ENCODE measurements at places on chromosomes 12 and 14.

- peak; percentile 16 for DNase-seq
Observed at GRCh38 chr12:116236148-116236731, 41.3 kb downstream of the MED13L start.

DNA sequence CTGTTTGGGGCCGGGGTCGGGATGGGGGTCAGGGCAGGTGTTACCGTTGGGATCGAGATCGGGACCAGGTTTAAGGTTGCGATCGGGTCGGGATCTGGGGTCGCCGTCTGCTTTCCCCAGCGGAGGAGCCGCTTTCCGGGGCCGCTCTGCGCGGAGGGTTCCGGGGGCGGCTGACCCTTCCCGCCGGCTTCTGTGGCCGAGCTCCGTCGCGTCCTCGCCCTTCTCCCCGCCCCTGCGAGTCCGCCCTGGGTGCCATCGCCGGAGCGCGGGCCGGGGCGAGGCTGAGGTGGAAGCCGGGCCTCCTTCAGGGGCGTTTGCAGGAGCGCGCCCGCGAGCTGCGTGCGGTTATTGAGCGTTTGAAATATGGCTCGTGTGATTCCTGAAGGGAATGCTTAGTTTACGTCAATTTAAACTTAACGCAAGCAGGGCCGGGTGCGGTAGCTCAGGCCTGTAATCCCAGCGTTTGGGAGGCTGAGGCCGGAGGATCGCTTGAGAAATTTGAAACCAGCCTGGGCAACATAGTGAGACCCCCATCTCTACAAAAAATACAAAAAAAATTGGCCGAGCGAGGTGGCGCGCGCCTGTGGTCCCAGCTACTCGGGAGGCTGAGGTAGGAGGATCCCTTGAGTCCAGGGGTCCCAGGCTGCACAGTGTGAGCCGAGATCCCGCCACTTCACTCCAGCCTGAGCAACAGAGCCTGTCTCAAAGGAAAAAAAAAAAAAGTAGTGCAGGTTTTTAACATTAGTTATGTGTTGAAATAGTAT is 620 bp downstream of the PGAM5 start:
- no peak for DNase-seq

- DNase-seq, result no peak
Observed at GRCh38 chr12:118063576-118064391, 2.8 kb upstream of the WSB2 start.

- DNase-seq, result no peak
Observed at GRCh38 chr12:113359939-113360748, 1.8 kb downstream of the PLBD2 start.

DNA sequence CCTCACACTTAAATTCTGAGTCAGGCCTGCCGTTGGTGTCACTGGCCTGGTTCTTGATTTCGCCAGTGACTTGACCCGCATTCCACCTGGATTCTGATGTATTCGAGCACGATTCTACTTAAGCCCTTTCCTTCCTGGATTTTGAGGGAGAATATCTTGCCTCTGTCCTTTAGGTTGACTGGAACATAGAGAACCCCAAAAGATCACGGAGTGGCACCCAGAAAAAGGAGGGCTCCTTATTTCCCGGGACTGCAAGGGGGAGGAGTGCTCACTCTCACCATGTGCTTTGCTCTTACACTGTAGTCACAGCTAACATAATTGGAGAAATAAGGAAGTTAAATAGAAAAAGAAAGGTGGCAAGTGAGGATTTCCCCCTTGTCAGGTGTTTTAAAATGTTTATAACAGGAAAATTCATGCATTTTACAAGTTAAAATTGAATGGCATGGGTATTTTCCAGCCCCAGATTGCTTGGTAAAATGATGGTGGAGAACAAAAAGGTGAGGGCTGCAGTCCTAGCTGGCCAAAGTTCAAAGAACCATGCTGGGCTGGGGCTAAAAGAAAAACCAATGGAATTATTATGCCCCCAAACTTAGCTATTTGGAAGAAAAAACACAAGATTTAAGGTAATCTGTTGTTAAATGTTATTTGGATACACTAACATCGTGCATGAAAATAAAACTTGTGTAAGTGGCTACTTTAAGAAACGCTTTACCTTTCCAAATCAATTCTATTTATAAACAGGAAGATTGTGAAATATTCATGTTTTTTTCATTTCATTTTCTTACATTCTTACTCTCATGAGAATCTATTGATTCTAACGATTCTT is 8.9 kb downstream of the FOXA1 start:
- no peak for DNase-seq

GRCh38 chr12:79360286-79360685 is 330.5 kb downstream of the PAWR start:
- DNase-seq, result no peak

- no peak for DNase-seq
Observed at GRCh38 chr14:45284802-45285201, 31.8 kb upstream of the MIS18BP1 start.

- DNase-seq, result no peak
Observed at GRCh38 chr12:52531566-52532300, 11.5 kb upstream of the KRT5 start.

GRCh38 chr12:79993106-79993862 is 58.4 kb upstream of the PPP1R12A start:
- DNase-seq, result no peak

GRCh38 chr12:1091350-1091749 is 100.3 kb downstream of the ERC1 start:
- DNase-seq, result no peak

- no peak for DNase-seq
Observed at GRCh38 chr14:21543521-21543960, 17.4 kb upstream of the SALL2 start.

- peak; percentile 57 for DNase-seq
Observed at GRCh38 chr14:91350813-91351511, 66.7 kb downstream of the CCDC88C start.

DNA sequence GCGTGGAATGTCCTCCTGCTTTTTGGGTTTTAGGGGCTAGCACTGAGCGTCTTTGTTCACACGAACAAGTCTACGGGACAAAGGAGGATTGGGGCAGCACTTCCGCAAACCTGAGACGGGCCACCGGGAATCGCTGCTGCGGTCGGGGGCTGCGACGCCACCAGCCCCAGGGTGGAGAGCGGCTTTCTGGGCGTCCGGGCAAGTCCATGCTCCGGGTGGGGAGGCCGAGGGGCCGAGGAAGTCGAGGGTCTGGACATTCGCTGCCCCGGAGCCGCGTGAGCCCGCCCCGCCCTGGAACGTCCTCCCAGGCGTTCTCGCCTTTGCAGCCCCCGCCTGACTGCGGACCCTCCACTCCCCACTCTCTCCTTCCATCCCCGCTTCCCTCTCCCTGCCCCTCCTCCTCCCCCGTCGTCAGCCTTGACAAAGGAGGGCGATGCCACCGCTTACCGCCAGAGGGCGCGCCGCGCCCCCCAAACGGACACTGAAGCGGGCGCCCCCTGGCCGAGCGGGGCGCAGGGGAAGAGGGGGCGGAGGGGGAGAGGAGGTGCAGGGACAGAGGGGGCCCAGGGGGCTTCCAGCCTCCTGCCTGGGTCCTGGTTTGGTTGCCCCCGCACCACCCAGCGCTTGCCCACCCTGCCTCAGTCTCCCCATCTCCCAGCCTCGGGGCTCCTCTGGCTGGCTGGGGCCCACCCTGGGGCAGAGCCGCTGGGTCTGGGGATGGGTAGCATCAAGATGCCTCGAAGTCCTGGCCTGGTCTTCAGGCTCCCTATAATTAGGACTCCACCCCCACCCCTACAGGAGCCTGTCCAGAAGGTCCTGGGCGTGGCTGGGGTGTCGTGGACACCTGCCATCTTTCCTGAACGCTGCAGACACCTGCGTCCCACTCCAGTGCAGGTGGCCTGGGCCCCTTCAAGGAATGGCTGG is 39.1 kb upstream of the INF2 start:
- DNase-seq, result no peak

GRCh38 chr14:90088176-90088575 is 26.4 kb downstream of the KCNK13 start:
- no peak for DNase-seq

DNA sequence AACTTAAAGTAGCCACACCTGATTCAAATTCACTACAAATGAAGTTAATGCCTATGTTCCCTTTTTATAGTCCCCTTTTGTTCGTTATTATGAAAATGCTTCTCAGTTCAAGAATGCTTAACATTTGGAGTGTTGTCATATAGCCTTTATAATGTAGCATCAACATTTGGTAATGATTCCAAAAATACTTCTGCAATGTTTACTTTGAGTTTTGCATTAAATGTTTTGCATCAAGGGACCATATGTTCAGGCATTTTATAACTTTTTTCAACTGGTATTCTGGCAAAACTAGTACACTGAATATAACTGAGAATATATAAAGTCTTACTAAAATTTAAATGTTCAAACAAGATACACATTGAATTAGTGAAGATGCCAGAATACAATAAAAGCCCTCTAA is 209.6 kb upstream of the SLC16A7 start:
- no peak for DNase-seq

DNA sequence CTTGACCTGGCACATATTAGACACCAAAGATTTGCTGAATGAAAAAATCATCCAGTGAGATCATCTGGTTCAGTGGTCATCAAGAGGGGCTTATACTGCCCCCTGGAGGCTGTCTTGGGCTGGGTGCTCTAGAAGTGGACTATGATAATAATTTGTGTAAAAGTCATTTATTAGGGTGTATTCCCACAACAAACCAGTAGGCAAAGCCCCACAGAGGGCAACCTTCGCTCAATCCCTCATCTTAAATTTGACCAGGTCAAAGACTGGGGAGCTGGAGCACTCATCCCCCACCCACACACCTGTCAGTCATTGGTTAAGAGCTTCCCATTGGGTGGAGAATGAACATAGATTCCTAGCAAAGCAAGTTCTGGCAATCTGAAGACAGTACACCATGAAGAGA is 20.0 kb upstream of the FICD start:
- DNase-seq, result no peak

DNA sequence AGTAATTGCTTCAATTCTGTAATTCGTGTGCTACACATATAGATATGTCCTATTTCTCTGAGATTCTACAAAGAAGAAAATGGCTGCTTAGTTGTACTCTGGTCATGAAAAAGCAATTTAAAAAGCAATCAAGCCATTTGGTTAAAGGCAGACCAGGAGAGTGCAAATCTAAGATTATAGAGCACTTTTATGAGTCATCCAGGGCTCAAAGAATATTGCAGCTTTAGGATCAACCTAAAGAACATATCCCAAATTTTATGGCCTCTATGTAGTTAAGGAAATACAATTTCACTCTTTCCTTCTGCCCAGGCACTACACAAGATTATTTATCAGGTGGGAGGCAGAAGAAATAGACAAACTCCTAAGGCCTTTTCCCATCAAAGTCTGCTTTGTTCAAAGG is 332.8 kb downstream of the SEC23A start:
- no peak for DNase-seq

DNA sequence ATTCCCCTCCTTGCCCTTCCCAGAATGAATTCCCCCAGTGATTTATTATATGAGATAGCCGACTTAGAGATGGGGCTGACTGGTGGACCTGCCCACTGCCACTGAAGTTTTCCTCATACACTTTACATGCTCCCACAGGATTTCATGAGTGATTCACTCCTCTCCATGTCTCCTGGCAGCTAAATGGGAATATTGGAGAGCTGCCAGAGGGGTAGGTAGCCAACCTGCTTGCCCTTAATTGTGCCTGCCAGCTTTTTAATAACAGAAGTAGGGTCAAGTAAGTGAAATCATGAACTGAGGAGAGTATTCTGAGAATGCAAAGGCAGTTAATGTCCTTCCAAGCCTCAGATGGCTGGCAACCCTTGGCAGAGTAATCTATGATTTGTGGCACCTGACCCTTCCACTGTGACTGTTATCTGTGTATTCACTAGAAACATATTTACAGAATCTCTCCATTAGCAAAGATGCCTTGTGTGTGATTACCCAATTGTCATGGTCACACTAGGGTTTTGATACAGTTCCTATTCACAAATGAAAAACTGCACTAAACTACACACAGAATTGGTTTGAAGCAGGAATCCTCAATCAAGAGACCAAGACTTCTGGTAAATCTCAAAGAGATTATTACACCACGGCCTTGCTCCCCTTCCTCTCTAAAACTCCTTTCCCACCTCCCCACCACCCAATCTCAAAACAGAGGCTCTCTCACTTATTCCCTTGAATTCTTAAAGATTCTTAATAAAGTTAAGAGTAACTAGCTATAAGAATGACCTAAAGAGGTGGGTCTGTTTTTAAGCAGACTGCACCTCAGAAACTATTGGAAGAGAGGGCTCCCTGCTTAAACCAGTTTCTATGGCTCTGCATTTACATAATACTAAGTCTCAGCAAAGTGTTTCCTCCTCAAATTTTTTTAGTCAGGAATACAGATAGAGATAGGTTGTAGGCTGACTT is 17.2 kb downstream of the NKX2-1 start:
- no peak for DNase-seq

GRCh38 chr12:120231316-120232011 is 30.6 kb upstream of the RPLP0 start:
- peak; percentile 59 for DNase-seq

GRCh38 chr14:104680806-104681688 is 8.4 kb upstream of the INF2 start:
- DNase-seq, result no peak

GRCh38 chr14:33449703-33450395 is 501.0 kb downstream of the EGLN3 start:
- no peak for DNase-seq

- no peak for DNase-seq
Observed at GRCh38 chr14:71728386-71728785, 203.8 kb upstream of the RGS6 start.
